ENCODE measurements at places on chromosomes 12 and 14.

DNA sequence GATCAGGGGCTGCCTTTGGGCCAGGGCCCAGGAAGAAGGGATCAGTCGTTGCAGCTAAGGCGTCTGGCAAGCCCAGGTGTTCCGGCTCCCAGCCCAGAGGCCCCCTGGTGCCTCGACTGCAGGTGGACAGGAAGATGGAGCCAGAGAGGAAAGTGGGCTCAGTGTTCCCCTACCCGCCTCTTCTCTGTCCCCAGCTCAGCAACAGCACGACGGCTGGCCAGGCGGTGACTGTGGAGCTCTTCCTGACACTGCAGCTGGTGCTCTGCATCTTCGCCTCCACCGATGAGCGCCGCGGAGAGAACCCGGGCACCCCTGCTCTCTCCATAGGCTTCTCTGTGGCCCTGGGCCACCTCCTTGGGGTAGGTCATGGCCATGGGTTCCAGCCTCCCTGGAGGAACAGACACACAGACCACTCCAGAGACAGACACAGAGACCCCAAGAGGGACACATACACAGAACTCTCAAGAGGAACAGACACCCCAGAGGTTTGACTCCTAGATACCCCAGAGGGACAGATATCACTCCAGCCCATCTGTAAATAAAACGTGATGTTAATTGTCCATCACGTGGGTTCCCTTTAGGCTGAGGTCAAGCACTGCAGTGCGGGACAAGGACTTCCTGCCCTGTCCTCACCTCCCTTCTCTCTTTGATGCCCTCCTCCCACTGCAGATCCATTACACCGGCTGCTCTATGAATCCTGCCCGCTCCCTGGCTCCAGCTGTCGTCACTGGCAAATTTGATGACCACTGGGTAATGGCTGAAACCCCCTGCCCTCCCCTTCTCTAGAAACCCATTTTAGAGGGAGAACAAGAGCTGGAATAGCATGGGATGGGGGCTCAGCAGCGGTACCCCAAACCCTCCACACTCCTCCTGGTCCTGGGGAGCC, 3.7 kb downstream of the AQP2 start:
- no peak for DNase-seq

GRCh38 chr12:19044430-19044829, 85.1 kb upstream of the PLEKHA5 start:
- no peak for DNase-seq

GRCh38 chr14:100568998-100569733, 18.1 kb downstream of the BEGAIN start:
- DNase-seq: no peak

DNA sequence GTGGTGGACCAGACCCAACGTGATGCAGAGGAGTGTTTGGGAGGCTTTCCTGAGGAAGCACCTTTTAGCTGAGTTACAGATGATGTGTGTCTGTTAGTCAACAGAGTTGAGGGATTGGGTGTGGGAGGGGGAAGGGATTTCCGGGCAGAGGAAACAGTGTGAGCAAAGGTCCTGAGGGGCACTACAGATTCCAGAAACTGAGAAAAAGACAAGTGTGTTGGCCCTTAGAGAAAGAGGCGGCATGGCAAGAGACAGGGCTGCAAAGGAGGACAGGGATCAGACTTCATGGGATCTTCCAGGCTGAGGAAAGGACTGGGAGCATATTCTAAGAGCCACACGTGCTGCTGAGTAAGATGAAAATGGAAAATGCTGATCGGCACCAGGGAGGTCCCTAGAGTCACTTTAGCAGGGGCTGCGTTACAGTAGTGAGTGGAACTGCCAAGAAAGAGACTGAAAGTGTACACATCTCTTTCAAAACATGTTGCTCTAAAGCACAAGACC, 9.4 kb upstream of the RPS6KL1 start:
- no peak for DNase-seq

- no peak for DNase-seq
Observed at GRCh38 chr12:69167648-69168165, 71.7 kb upstream of the CPSF6 start.

DNA sequence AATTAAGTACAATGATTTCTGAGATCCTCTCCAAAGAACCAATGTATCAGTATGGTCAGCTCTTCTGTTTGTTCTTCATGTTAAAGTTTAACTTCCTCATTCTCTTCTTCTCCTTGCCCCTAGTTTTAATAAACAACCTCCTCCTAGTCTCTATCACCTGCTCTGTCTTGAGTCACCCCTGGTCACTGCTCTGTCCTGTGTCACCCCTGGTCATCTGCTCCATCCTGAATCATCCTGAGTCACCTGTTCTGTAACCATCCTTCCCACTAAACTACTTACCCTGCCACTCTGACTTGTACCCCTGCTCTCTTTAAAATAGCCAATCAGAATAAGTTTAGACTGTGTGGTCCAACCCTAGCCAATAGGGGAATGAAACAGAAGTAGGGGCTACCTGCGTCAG, 100.5 kb downstream of the ALG10B start:
- no peak for DNase-seq

Measured in NCI-H345 (cell line).